ENCODE measurements at places on chromosomes 3 and 15. TPM values are rescaled to one million over a fixed set of nuclear protein-coding genes. Genes with fewer than 3 reads are reported as not detected.

- DNase-seq, result no peak
Observed at GRCh38 chr15:50353251-50353974, 1.6 kb downstream of the GABPB1 start.

- DNase-seq, result no peak
Observed at GRCh38 chr3:136258199-136258598, 8.1 kb downstream of the PCCB start.

GRCh38 chr15:89632563-89633430 is 22.5 kb downstream of the KIF7 start:
- DNase-seq, result no peak

- DNase-seq, result no peak
Observed at GRCh38 chr3:67647390-67647878, 7.0 kb downstream of the SUCLG2 start.

DNA sequence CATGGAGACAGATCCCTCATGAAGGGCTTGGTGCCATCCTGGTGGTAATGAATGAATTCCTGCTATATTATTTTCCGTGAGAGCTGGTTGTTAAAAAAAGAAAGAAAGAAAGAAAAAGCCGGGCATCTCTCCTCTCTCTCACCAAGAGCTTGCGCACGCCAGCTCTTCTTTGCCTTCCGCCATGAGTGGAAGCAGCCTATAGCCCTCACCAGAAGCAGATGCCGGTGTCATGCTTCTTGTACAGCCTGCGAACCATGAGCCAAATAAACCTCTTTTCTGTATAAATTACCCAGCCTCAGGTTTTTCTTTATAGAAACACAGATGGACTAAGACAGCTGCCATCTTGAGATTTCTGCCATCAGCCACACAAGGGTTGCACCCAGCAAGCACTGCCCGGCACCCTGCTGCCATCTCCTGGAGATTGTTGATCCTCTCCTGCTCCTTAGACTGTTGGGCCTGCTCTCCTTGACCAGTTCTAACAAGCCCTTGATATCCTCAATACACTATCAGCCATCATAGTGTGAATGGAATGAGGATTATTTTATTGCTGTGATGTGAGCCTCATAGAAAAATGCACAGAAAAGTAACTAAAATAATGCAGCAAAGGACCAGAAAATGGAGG is 3.5 kb upstream of the AHSG start:
- DNase-seq, result no peak

ZNF80 gene
- not detected for total RNA-seq

- no peak for DNase-seq
Observed at GRCh38 chr3:43004282-43004681, 25.2 kb downstream of the GASK1A start.
